ENCODE measurements at places on chromosomes 2 and 18.

DNA sequence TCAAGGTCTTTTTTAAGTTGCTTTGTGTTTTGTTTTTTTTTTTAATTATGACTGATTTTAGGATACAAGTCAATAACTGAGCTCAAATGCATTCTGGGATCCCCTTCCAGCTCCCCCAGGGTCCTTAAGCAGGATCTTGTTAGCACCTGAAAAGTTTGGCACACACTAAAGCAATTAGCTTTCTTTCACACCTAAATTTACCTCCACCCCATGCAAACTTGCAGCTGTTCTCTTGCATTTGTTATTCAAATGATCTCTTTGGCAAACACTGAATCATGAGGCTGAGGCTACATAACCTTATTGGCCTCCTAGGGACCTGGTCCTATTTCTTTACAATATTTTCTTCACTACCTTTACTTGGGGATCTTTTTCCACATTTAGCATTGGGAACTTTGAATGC is 2026.1 kb upstream of the CELF4 start:
- no peak for DNase-seq

DNA sequence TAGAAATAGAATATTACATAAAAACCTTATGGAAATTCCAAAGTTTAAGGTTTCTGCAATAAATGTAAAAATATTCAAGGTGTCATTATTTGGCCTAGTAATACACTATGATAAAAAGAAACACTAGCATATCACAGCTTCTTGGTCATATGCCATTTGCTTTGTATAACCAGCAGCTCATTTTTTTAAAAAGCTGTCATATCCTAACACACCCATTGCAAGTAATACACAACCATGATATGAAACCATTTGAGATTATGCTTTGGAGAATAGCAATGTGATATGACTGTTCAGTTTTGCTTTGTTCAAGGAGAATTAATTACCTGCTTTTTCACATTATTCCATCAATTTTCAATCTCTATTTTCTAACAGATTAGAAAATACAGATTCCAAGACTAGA is 149.0 kb downstream of the IKZF2 start:
- no peak for DNase-seq

DNA sequence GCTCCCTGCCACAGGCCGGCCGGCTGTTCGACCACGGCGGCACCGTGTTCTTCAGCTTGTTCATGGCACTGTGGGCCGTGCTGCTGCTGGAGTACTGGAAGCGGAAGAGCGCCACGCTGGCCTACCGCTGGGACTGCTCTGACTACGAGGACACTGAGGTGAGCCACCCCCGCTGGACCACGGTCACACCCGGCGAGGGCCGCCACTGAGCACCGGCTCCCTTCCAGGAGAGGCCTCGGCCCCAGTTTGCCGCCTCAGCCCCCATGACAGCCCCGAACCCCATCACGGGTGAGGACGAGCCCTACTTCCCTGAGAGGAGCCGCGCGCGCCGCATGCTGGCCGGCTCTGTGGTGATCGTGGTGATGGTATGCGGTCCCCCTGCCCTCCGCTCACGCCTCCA is 20.8 kb downstream of the ANO7 start:
- DNase-seq = no peak

GRCh38 chr2:238973038-238973739 is 125.3 kb downstream of the TWIST2 start:
- DNase-seq = no peak

DNA sequence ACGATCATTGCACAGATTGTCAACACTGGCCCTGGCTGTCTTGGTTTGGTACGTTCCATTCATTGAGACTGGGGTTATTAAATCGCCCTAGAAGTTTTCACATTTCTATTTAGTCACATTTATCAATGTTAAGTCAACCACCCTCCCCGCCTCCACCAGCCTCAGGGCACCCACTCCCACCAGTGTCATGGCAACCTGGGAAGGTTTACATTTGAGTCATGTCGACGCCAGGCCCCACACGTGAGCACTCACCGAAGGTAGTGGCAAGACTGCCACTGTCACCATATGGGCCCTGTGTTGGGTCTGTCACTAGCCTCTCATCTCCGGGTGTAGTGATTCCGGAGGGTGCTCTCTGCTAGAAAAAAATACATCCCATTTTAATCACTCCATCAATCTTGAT is 194.2 kb downstream of the TWIST2 start:
- no peak for DNase-seq

DNA sequence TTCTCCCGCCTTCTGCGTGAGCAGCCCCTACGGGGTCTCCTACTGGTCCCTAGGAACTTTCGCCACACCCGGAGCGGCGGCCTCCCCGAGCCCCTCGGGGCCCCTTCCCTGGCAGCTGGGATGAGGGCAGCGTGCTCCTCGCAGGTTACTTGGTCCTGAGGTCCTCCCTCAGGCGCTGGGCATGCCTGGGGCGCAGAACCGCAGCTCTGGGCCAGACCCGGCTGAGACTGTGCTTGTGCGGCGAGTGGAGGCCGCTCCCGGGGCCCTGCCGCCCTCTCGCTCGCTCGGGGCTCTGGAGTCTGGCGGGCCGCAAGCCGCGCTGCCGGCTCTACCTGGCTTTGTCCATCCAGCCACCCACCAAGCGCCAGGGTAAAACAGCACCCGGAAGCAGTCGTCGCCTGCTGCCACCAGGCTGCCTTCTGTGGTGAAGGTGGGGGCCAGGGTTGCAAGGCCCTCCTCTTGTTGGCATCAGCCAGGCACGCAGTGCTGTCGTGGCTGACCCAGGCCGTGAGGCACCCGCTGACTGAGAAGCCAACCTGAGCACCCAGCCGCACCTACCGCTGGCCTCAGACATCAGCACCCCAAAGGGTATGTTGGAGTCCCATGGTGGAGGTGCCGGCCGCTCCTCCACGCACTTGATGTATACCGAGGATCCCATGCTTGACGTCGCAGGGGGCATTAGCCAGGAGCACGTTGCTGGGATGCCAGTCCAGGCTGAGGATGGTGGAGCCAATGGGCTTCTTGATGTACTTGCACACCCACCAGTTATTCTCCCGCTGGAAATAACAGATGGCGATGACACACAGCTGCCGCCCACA is 46.1 kb upstream of the PTH2R start:
- no peak for DNase-seq

- DNase-seq = no peak
Measured at GRCh38 chr2:73105511-73105971, 7.2 kb downstream of the RAB11FIP5 start.

DNA sequence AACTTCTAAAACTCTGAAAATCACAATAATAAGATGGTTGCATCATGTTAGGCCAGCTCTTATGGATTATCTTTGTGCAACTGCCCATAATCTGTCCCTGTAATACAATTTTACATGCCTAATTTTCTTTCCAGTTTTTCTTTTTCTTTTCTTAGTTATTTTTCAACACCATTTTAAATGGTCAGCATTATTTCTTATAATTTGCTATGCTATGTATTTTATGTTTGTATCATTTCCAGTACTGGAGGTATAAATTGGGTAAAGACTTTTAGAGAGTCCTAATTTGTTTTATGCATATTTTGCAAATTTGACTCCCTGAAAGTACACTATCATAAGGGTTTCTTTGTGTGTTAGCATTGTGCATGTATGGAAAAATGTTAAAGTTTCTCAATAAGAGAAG is 333.0 kb downstream of the CCDC178 start:
- no peak for DNase-seq

GRCh38 chr2:110095994-110096633 is 19.5 kb downstream of the MALL start:
- no peak for DNase-seq

DNA sequence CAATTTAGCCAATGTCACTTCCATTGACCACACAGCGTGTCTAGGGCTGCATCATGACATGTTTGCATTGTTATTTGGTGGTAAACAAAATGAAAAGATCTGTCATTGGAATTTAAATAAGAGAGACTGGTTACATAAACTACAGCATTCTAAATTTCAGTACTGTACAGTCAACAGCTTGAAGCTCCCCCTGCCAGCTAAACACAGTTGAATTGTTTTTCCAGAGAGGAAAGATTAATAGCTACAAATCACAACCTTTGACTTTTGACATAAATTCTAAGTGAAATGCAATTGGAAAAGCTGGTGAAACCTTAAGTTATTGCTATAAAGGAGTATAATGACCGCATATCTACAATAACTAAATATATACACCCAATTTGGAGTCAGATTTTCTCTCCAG is 1600.0 kb upstream of the ACVR2A start:
- DNase-seq = no peak

GRCh38 chr2:201275069-201275468 is 14.7 kb downstream of the CASP8 start:
- DNase-seq = no peak

- DNase-seq = no peak
Measured at GRCh38 chr2:217367464-217367863, 507.6 kb upstream of the TNP1 start.

- DNase-seq = no peak
Measured at GRCh38 chr2:120576509-120577474, 158.9 kb upstream of the GLI2 start.

DNA sequence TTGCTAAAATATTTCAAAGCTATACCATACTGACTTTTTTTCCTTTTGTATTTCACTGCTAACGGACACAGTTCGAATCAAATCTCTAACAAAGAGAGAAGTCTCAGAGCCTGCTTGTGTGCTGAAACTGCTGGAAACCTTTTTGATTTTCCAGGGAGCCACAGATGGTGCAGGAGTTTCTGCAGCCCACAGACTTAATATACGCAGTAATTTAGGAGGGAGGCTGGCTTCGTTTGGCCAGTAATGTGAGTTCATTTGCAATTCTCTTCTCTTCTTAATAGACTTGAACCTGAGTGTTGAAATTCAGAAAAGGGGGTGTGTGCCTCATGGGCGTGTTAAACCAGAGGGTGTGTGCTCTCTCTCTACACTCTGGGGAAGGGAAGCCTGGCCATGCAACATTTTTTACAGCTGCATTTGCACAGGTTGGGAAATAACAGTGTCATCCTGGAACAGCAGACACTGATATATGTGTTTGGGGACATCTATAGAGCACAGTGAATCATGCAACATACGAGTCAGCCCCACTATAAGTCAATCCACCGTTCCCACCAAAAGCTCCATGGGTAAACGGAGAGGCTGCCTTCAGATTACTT is 333.0 kb downstream of the CLIP4 start:
- DNase-seq = no peak

DNA sequence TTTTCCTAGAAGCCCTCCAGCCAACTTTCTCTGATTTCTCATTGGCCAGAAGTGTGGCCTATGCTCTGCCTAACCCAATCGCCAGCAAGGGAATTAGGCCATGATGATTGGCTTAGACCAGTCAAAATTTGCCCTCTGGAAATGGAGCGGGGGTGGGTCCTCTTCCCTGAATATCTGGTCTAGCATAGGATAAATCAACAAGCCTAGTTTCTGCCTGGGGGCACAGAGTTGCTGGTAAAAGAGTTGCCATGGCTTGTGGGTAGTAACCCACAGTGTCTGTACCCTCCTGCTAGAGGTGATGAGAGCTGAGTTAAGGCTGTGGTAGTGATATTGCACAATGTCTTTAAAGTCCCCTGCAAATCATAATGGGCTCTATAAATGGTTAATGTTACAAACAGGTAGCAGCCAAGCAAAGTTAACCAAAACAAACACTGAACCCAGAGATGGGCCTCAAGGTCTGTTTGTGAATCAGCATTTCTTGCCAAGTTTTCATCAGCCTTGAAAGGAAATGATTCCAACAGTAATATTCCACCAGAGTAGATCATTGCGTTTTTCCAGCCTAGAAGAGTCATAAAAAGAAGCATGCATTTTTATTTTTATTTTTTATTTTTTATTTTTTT is 19.3 kb downstream of the GALM start:
- no peak for DNase-seq

- no peak for DNase-seq
Measured at GRCh38 chr18:27789406-27789805, 387.5 kb downstream of the CDH2 start.

GRCh38 chr2:66851449-66851872 is 416.5 kb downstream of the MEIS1 start:
- no peak for DNase-seq

GRCh38 chr2:234682492-234683228 is 185.8 kb upstream of the ARL4C start:
- no peak for DNase-seq

GRCh38 chr18:42113529-42114191 is 158.6 kb downstream of the PIK3C3 start:
- no peak for DNase-seq

- DNase-seq = no peak
Measured at GRCh38 chr2:127525691-127526131, 578 bp downstream of the IWS1 start.

- no peak for DNase-seq
Measured at GRCh38 chr18:73924307-73924706, 223.3 kb downstream of the FBXO15 start.

DNA sequence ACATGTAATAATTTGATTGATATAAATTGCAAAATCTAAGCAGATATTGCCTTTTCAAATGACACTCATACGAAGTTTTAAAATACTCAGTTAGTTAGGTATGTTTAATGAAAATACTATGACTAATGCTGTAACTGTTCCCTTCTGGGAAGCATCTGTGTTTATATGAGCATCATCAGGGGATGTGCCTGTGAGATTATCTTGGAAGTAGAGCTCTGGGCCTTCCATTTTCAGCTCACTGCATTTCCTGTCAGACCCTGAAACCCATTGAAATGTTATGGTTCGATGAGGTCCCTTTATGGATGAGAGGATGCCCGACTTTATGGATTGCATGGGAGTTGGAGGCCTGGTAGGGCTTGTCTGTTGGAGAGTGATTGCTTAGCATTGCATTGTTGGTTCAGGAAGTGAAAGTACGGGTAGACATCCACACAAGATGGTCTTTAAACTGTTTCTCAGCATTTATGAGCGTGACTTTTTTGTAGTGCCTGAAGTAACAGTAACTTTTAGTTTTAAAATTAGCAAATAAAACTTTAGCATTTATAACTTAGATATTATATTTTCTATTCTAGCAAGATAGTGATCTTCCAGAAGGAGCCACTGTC is 28.7 kb downstream of the ELP2 start:
- no peak for DNase-seq

DNA sequence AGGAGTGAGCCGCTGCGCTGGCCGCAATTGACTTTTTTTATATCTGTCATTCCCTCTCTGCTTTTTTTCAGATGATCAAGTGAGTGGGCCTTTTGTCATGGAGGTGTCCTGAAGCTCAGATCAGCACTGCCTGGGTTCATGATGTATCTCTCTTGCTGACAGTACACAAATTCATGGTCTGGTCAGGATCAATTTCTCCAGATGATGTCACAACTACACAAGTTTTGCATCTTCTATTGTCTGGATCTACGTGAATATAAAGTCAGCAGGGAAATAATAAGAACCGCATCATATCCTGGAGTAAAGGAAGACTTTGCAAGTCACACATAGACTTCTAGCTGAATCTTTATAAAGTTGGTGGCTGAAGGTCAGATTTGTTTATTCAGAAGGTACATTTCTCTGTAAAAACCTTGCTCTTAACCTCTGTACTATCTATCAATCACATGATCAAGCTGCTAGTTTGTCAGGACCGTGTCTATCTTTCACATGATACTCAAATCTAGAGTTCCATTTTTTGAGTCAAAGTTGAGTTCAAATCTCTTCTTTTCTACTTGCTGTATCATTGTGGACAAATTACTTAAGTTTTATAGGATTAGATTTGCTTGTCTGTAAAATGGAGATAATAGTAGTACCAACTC is 13.1 kb upstream of the CD28 start:
- no peak for DNase-seq

Data from NCI-H1092 (cell line).